ENCODE measurements at places on chromosomes 6 and 20. TPM values are rescaled to one million over a fixed set of nuclear protein-coding genes. Genes with fewer than 3 reads are reported as not detected.

CST5 gene
- total RNA-seq, result not detected

COL9A1 gene
- 2.6 TPM for total RNA-seq

SRMS gene
- not detected for total RNA-seq

STMND1 gene
- total RNA-seq, result not detected

PNRC1 gene
- total RNA-seq, result 211 TPM

RCAN2 gene
- total RNA-seq, result 281 TPM

DNA sequence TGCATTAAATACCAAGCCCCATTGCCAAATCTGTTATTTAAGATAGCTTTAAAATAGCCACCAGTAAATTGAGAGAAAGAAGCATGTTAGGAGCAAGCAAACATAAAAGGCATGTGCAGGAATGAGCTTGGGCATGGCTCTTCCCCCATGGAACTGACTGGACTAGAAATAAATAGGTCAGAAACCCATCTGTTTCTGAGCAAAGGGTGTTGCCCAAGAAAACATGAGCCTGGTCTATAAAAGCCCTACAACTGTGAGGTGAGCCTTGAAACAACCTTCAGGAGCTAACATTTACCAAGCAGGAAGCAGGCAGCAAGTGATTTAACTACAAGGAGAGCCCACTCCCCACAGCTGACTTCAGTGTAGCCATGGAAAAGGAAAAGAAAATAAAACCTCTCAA lies 126.3 kb downstream of the C6orf118 start:
- DNase-seq, result no peak

- DNase-seq, result no peak
Measured at GRCh38 chr6:168458101-168458500, 17.1 kb downstream of the SMOC2 start.

- no peak for DNase-seq
Measured at GRCh38 chr6:90941885-90942284, 355.0 kb upstream of the MAP3K7 start.

GRCh38 chr6:109436041-109436440 lies 4.4 kb downstream of the PPIL6 start:
- no peak for DNase-seq

DNA sequence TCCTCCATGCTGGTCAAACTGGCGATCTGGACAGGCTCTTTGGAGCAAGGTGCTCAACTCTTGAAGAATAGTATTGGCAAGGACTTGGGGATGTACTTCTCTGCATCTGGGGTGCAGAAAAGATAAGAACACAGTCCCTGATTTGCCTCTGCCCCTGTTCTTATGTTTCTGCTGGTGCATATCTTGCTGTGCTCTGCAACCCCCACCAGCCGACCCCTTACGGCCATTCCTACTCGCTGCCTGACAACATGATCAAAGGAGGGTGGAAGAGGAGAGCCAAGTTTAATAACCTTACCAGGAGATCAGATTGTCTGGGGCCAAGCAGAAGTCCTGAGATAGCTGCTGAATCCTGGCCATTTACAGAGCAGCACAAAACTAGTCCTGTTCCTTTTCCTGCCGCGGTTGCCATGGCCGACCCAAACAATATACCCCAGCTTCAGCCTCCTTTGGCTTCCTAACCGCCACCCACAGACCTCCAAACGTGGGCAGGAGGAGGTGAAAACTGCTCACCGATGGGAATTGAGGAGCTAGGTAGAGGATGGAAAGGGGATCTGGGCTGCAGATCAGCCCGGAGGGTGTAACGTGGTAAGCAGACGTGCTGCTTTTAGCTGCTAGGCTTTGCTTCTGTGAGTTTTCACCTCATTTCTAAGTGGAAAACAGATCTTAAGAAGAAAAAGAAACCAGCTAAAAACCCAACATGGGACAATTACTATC lies 60.9 kb downstream of the ATXN1 start:
- no peak for DNase-seq

- DNase-seq, result no peak
Measured at GRCh38 chr6:106194949-106195921, 109.1 kb downstream of the PRDM1 start.

DNA sequence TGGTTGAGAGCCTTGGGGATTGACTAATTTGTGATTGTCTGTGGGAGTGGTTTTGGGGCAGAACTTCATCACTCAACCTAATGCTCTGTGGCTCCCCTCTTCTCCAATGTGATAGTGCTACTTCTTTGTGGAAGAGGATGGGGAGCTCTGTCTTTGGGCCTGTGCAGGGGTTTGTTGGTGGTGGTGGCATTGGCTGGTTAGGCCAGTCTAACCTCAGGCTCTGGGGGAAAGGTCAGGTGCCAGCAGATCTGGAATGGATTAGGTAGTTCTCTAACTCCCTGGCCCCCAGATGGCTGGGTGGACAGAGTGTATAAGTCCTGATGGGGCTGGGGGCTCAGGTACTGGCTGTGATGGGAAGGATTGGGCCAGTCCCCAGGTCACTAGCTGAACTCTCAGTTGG lies 129.0 kb upstream of the CHD6 start:
- no peak for DNase-seq

GRCh38 chr6:109454496-109455436 lies 806 bp downstream of the MICAL1 start:
- DNase-seq, result no peak

DNA sequence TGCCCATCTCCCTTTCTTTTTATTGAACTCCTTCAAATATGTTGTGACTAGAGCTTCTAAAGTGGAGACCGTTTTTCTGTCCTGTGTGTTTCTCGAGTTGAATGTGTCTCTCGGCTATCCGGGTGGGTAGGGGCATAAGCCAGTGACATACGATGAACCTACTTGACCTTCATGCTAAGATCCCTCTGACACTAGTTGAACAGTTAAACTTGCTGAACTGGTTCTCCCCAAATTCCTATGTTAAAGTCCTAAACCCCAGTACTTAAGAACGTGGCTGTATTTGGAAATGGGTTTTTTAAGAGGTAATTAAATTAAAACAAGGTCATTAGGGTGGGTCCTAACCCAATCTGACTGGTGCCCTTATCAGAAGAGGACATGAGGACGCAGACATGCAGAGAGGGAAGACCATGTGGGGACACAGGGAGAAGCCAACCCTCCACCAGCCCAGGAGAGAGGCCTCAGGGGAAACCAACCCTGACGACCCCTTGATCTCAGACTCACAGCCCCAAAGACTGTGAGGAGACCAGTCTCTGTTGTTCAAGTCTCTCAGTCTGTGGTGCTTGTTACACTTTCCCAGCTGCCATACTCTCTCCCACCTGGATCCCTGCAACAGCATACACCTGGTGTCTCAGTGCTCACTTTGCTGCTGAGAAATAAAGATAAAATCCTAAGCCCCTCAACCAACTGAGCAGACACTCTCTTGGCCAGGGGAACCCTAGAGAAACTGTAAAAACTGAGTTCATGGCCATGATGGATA lies 208.4 kb downstream of the MYLK4 start:
- DNase-seq, result no peak

- no peak for DNase-seq
Measured at GRCh38 chr20:45052698-45053429, 48.1 kb downstream of the KCNS1 start.
